ENCODE measurements at places on chromosomes 16 and 17. TPM values are rescaled to one million over a fixed set of nuclear protein-coding genes. Genes with fewer than 3 reads are reported as not detected.

USP22 gene
- total RNA-seq, result 170 TPM

IL17C gene
- not detected for total RNA-seq

ZNF747 gene
- total RNA-seq, result 19.6 TPM

CCL1 gene
- total RNA-seq, result not detected

SAMD14 gene
- 3.2 TPM for total RNA-seq

APPBP2 gene
- total RNA-seq, result 8.6 TPM

KRTAP4-3 gene
- total RNA-seq, result not detected

NTN1 gene
- 29.6 TPM for total RNA-seq

GRCh38 chr17:77371117-77371887 lies 230.5 kb downstream of the SEC14L1 start:
- H3K4me3 ChIP-seq, result peak overlapping the region; percentile 80
- no peak for DNase-seq
- peaks cover 46% of the 10 kb centered on the region for H3K4me1 ChIP-seq
- peak overlapping the region; percentile 92 for H3K27ac ChIP-seq

DNA sequence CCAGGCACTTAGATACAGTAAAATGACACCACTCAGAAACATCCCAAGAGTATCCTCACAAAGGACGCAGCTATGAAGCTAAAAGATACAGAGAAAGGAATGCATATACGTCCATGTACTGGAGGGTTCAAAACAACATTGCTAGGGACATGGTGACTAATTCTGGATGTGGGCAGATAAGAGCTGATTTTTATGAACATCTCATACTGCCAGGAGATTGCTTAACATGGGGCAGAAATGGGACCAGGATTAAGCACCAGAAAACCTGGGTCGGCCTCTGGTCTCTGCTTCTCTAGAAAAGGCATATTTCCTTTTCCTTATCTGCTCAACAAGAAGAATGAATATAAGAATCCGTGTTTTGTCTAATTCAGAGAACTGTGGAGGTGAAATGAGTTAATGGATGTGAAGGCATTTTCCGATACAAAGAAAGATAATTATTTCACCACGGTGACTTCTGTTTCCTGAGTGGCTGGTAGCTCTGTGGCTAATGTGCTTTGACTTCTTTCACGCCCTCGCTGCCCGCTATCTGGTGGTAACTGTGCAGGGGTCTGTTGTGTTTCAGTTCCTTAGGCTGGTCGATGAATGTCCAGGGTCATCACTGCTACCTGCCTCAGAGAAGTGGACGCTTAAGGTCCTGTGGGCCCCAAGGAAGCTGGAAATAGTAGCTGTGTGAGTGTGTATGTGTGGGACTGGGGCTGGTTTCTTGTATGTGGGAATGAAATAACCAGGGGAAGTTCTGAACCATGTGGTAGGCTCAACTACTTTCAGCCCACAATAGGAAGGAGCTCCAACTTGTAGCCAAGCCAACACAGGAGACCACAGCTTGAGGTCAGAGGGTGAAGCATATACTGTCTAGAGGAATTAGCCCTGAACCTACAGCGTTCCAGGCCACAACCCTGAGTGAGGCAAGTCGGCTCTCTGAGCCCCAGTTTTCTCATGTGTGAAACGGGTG lies 15.8 kb upstream of the CCL5 start:
- H3K36me3 ChIP-seq, result no peaks in the 10 kb centered on the region
- H3K4me3 ChIP-seq, result no peak overlapping the region
- no peak for DNase-seq
- no peaks in the 10 kb centered on the region for H3K27me3 ChIP-seq
- H3K27ac ChIP-seq, result no peak overlapping the region

GRCh38 chr17:81310949-81311550 lies 15.9 kb upstream of the SLC38A10 start:
- no peaks in the 10 kb centered on the region for H3K36me3 ChIP-seq
- H3K4me1 ChIP-seq, result peaks cover 8% of the 10 kb centered on the region
- no peak overlapping the region for H3K4me3 ChIP-seq
- H3K27ac ChIP-seq, result no peak overlapping the region
- no peak for DNase-seq

GRCh38 chr16:48121276-48121675 lies 34.5 kb downstream of the ABCC12 start:
- no peak overlapping the region for H3K27ac ChIP-seq
- DNase-seq, result no peak
- H3K27me3 ChIP-seq, result no peaks in the 10 kb centered on the region
- no peaks in the 10 kb centered on the region for H3K4me1 ChIP-seq
- H3K4me3 ChIP-seq, result no peak overlapping the region

- no peaks in the 10 kb centered on the region for H3K27me3 ChIP-seq
- peak; percentile 21 for DNase-seq
- H3K4me1 ChIP-seq, result no peaks in the 10 kb centered on the region
- H3K27ac ChIP-seq, result no peak overlapping the region
- no peaks in the 10 kb centered on the region for H3K36me3 ChIP-seq
These were observed 14.2 kb downstream of the C16orf82 start for GRCh38 chr16:27080895-27081294.

- no peak overlapping the region for H3K27ac ChIP-seq
- DNase-seq, result no peak
- H3K4me3 ChIP-seq, result no peak overlapping the region
These were observed 478.0 kb downstream of the SLC39A11 start for GRCh38 chr17:72614476-72614870.

- H3K27ac ChIP-seq, result peak overlapping the region; percentile 41
- peaks cover 4% of the 10 kb centered on the region for H3K4me1 ChIP-seq
- H3K27me3 ChIP-seq, result no peaks in the 10 kb centered on the region
These were observed 67.8 kb downstream of the BMERB1 start for GRCh38 chr16:15502041-15502725.

DNA sequence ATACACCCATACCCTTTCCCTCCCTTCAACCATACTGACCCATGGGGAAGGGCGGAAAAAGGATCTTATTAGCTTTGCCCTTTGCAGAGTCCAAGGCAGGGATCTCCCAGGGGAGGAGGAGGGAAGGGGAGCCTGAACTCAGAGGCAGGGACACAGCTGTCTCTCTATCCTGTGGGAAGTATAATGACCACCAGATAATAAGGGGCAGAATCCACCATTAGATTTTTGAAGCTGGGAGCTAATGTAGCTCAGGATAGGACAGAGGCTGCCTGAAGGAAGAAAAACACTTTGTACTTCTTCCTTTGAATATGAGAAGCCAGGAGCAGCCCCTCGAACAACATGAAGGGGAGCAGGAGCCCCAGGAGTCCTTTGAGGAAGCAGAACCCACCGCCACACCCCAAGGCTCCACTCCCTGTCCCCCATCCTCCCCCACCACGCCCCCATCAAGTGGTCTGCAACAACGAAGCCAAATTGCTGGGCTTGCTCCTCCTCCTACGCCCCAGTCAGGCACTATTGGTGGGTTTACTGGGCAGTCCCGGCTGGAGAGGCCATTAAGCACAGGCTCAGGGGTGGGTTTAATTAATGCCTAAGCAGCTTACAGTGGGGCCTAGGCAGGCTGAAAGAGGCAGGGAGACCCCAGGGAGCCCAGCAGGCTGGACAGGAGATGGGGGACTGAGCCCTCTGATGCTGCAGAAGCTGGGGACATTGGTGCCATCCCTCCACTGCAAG lies 5.3 kb downstream of the MPP2 start:
- H3K27ac ChIP-seq, result no peak overlapping the region
- H3K4me3 ChIP-seq, result no peak overlapping the region
- no peak for DNase-seq
- no peaks in the 10 kb centered on the region for H3K27me3 ChIP-seq
- peaks cover 11% of the 10 kb centered on the region for H3K36me3 ChIP-seq

- no peaks in the 10 kb centered on the region for H3K36me3 ChIP-seq
- H3K27me3 ChIP-seq, result no peaks in the 10 kb centered on the region
- peak overlapping the region; percentile 67 for H3K27ac ChIP-seq
These were observed 75.7 kb upstream of the KSR1 start for GRCh38 chr17:27380551-27380950.

- no peaks in the 10 kb centered on the region for H3K36me3 ChIP-seq
- DNase-seq, result no peak
- H3K4me3 ChIP-seq, result peak overlapping the region; percentile 59
- no peaks in the 10 kb centered on the region for H3K27me3 ChIP-seq
- H3K4me1 ChIP-seq, result peaks cover 14% of the 10 kb centered on the region
- H3K27ac ChIP-seq, result peak overlapping the region; percentile 2
These were observed 136.6 kb upstream of the RPH3AL start for GRCh38 chr17:488993-489757.

All from ascending aorta (tissue), 2 donors.